Suppressor macrophage treated with lipopolysaccharide for 1 hour (primary cell): ENCODE measurements at places on chromosomes 4 and X.
A peak's percentile ranks its signal among the peaks of the same experiment; 100 is the strongest.

GRCh38 chrX:37474478-37474877 is 97.0 kb upstream of the LANCL3 start:
- DNase-seq = no peak

- DNase-seq = no peak
Measured at GRCh38 chr4:158861766-158862165, 92.9 kb downstream of the FNIP2 start.

GRCh38 chr4:108215055-108215454 is 46.3 kb upstream of the LEF1 start:
- DNase-seq = no peak

- no peak for DNase-seq
Measured at GRCh38 chrX:21958187-21958586, 17.7 kb downstream of the SMS start.

- no peak for DNase-seq
Measured at GRCh38 chr4:61336488-61336887, 136.4 kb downstream of the ADGRL3 start.

- peak; percentile 69 for DNase-seq
Measured at GRCh38 chr4:74097631-74098426, 1.2 kb downstream of the CXCL2 start.

DNA sequence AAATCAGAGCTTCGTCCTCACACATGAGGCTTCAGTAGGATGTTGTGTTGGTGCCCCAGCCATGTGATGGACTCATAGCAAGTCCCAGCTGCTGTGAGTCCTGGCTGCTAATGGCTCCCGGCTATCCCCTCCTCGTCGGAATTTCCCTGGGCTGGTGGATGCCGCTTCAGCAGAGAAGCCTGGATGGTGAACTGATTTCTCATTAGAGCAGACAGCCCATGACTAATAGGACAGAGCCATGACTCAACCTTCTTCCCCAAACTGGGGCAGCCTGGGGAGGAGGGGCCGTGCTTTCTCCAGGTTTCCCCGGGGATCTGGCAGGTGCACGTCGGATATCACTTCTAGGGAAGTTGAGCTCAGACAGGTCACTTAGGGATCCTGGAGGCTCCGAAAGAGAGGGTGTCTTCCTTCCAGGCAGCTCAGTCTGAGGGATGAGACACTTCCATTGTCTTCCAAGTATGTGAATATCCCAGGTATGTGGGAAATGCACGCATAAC is 112.7 kb downstream of the ASMT start:
- DNase-seq = peak; percentile 84

- DNase-seq = no peak
Measured at GRCh38 chrX:3655181-3655580, 58.3 kb downstream of the PRKX start.

GRCh38 chrX:32183066-32183465 is 1028.3 kb downstream of the DMD start:
- DNase-seq = no peak

DNA sequence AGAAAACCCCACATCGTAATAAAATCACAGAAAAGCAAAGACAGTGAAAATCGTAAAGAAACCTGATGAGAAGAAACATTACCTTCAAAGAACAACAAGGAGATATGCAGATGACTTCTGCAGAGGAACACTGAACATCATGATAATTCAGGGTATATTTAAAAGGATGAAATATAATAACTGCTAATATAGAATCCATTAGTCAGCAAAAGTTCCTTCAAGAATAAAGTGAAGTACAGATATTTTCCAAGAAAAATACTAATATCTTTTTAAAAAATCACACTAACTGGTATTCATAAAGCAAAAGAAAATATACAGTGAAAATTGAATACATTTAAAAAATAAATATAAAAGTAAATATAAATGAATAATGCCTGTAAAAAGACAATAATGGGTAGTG is 176.3 kb upstream of the VEGFC start:
- DNase-seq = no peak

GRCh38 chr4:973431-974397 is at the start of gene DGKQ:
DGKQ (minus strand) TSS chr4:973569; CDS start chr4:973482, 87 bp downstream.
- peak; percentile 98 for DNase-seq

GRCh38 chr4:34850968-34851367 is 1393.3 kb downstream of the ARAP2 start:
- DNase-seq = no peak

GRCh38 chrX:34915463-34916225 is 27.0 kb upstream of the FAM47B start:
- no peak for DNase-seq

- peak; percentile 70 for DNase-seq
Measured at GRCh38 chr4:159283696-159284095, 180.8 kb downstream of the RAPGEF2 start.

- no peak for DNase-seq
Measured at GRCh38 chr4:72357908-72358307, 211.1 kb downstream of the ADAMTS3 start.

- peak; percentile 81 for DNase-seq
Measured at GRCh38 chr4:139740531-139741041, 75.0 kb downstream of the MGST2 start.

DNA sequence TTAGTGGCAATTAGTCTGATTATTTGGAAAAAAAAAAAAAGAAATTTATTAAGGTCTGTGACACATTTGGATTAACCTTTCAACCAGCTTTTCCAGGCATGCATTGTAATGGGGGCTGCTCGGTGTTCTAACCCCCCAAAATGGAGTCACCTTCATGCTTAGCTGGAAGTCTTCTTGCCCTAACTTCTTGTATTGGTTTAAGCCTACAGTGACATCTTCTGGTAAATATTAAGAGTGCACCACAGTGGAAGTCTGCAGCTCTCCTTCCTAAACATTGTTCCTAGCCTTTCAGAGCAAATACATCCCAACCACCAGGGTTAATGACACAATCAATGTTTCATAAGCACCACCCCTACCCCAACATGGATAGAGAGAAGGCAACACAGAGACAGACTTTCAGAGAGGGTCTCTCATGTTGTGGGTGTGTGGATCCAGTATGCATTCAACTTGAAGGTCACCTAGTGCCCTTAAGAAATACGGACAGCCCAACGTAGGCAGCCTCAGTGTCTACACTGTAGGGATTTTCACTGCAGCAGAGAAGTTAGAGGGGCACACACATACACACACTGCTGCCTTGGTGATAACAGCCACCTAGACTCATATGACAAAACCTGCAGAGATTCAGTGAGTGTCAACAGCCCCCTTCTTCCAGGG is 142.9 kb upstream of the MBNL3 start:
- DNase-seq = peak; percentile 18

- DNase-seq = no peak
Measured at GRCh38 chrX:81201071-81201470, 642 bp downstream of the HMGN5 start.

- DNase-seq = no peak
Measured at GRCh38 chr4:5120468-5120867, 69.2 kb downstream of the STK32B start.

DNA sequence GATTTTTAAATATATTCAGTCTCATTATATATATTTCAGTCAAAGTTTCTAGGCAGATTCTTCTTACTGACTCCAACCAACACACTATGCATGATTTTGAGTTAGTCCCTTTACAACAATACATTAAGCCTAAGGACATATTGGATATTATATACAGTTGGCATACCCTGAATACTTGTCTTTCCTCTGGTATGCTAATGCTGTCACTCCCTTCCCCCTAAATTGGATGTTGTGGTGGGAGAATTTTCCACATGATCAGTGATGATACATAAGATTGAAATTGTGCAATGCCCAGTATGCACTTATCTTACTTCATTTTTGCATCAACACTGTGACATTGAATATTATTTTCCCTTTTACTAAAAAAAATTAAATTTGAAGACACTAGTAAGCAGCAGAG is 935.2 kb downstream of the PCDH7 start:
- no peak for DNase-seq

DNA sequence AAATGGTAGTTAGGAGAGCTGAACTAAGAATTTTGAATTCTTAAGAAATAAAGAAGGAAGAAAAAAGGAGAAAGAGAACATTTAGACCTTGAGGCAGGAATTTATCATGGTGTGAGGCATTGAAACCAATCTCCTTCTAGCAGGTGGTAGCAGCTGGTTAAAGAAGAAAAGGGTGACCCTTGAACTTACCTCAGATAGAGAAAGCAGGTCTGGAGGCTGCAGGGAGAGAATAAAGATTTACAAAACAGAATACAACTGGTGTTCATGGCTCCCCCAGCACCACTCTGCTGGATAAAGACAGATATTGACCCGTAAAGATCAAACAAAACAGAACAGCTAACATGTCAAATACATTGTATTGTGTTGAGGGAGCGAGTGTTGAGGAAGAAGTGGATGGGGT is 56.0 kb downstream of the NCAPG start:
- DNase-seq = no peak

DNA sequence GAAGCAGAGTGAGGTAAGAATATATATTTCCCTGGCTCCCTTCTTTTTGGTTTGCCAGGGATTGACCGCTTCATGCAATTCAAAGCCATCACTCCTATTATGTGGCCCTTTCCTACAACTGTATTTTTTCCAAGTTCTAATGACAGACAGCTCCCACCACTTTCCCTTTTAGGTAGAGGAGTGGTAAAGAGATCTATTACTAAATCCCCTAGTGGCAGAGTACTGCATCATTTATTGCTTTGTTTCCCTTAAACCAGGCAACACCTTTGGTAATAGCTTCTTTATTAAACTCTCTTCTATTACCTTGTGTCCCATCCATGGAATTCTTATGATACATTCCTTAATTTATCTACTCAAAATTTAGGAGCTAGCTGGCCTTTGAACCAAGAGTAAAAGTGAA is 90.7 kb downstream of the CNOT6L start:
- DNase-seq = no peak

GRCh38 chr4:112765317-112765974 is 128.5 kb downstream of the LARP7 start:
- peak; percentile 45 for DNase-seq

DNA sequence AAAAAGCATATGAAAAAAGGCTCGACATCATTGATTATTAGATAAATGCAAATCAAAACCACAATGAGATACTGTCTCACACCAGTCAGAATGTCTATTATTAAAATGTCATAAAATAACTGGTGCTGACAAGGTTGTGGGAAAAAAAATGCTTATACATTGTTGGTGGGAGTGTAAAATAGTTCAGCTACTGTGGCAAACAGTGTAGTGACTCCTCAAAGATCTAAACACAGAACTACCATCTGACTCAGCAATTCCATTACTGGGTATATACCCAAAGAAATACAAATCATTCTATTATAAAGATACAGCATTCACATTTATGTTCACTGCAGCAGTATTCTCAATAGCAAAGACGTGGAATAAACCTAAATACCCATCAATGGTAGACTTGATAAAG is 412.1 kb downstream of the CENPC start:
- DNase-seq = no peak

- no peak for DNase-seq
Measured at GRCh38 chrX:17494216-17494615, 119.2 kb downstream of the NHS start.

- no peak for DNase-seq
Measured at GRCh38 chr4:147843162-147843561, 111.3 kb downstream of the ARHGAP10 start.

DNA sequence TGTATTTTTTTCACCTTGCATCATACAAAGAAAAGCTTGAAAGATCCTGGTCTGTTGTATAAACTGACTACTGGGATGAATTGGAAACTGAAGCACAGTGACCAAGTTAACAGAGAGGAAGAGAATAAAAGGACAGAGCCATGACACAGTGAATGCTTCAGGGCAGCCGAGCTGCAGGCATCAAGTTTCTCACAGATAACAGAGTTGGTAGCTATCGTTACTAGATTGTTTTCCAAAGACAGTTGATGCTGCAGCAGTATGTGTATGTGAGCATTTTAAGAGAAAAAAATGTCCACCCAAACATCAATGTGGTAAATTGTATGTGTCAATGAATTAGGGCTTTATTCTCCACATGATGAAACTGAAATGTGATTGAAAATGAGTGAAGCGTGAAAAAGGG is 1032.7 kb downstream of the ADGRL3 start:
- DNase-seq = no peak

DNA sequence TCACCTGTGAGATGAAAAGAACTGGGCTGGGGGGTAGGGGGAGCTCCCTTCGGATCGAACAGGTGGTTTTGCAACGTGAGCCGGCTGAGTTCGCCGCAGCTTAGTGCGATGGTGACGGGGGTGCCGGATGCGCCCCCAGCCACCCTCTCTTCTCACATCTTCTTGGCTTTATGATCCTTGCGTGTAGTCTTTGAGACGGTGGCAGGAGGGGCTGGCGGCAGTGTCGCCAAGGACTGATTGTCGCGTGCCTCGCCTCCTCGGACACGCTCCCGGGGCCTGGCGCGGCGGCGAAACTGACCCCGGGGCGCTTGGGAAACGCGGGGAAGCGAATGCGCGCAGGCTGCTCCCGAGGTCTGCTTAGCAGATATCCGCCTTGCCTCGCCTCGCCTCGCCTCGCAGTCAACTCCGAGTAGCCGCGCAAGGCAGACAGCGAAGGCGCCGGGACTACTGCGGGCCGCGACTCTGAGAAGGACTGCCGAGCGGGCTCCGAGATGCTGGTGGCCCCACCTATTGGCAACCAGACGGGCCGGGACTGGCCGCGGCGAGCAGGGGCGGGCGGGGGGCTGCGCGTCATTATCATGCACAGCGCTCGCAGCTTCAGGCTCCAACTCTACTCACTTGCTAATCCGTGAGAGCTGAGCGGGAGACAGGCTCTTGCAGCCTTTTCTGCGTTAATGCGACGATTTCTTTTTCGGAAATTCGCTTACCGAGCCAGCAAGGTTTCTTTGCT is 1.5 kb downstream of the GRID2 start:
- DNase-seq = no peak

GRCh38 chr4:139761461-139761860 is 95.8 kb downstream of the MGST2 start:
- DNase-seq = peak; percentile 24

DNA sequence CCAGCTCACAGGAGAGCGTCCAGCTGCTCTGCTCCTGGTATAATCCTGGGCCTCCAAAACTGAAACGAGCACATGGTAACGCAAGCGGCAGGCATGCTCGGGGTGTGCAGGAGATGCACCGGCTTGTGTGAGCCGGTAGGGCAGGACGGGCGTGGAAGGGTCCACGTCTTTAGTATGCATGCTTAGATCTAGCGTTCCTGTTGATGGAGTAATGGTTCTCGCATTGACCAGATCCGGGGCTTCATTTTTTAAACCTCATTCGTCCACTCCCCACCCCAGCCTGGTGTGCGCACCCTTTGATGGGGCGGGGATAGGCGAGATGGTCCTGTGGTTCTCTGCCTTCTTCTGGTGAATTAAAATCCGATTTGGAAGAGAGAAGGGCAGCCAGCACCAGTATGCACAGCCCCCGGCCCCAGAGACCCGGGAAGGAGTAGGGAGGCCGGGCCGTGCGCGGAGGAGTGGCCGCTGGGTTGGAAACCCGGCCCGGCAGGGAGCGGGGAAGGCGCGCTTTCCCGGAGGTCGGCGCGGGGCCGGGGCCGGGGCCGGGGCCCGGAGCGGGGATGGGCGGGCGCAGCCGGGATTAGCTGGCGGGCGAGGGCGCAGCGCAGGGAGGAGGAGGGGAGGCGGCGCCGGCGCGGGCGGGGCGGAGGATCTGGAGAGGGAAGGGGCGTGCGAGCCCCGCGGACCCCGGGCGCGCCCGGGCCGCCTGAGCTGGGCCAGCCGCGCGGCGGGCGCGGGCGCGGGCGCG is 39.9 kb downstream of the FAM149A start:
- no peak for DNase-seq
